ENCODE measurements at places on chromosomes 3 and 15. TPM values are rescaled to one million over a fixed set of nuclear protein-coding genes. Genes with fewer than 3 reads are reported as not detected.

DNA sequence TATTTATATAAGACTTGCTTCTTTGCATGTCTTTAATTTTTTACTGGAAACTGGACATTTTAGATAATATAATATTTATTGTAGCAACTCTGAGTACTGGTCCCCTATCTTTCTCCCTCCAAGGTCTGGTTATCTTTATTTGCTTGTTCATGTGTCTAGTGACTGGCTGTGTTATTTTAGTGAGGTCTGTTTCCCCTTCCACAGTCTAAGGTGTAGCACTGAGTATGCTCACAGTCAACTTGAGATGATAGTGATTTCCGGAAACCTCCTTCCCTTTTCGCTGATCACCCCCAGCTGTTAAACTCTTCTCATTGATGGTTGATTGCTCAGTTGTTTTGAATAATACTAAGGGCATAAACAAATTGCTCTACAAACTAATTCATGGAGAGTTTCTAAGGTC is 37.0 kb downstream of the PCNP start:
- DNase-seq: no peak

- DNase-seq: no peak
These were observed 124.9 kb downstream of the PTPRG start for GRCh38 chr3:61686228-61686648.

The MORC1 gene
- total RNA-seq: not detected

GRCh38 chr3:59381282-59381681 is 331.5 kb upstream of the CFAP20DC start:
- no peak for DNase-seq

- no peak for DNase-seq
These were observed 106.3 kb upstream of the BFSP2 start for GRCh38 chr3:133293397-133294110.

GRCh38 chr3:124213641-124214040 is 221.7 kb upstream of the ROPN1 start:
- DNase-seq: no peak

DNA sequence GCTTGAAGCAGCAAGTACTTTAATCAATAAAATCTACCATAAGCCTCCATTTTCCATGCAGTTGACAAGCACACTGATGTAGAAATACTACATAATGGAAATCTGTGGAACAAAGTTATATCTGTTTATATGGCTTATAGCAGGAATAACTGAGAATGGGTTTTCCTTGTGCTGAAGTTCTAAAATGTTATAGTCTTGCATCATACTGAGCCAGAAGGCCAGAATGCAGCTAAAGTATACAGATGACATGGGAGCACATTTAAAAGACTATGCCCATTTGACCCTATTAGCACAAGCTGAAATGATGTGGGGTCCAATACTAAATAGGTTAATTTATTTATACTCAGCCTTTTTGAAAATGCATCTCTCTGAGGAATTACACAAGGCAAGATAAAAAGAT is 25.1 kb downstream of the SLC24A5 start:
- DNase-seq: no peak

- DNase-seq: no peak
These were observed 303.5 kb downstream of the PTPRG start for GRCh38 chr3:61864886-61865285.

DNA sequence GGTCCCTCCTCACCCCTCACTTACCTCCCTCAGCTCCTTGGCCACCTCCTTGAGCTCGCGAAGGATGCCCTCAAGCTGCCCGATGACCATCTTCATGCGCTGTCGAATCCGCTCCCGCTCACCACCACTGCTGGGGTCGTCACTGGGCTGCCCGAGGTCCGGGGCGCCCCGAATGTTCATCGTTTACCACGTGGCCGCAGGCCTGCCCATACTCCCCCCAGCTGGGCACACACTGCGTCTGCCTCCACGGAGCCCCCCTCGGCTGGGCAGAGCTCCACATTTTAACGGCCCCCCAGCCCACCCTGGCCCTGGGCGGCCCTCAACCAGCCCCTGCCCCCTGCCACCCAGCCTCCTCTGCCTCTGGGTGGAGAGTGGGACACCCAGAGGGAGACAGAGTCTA is 2.2 kb downstream of the INSYN1 start:
- DNase-seq: no peak

Measured in H9 (cell line).